ENCODE measurements at places on chromosomes 7 and 10. TPM values are rescaled to one million over a fixed set of nuclear protein-coding genes. Genes with fewer than 3 reads are reported as not detected.

Gene SFTPA1
- polyA plus RNA-seq, result not detected

Gene HDAC9
- 23.2 TPM for polyA plus RNA-seq

Gene TEX36
- not detected for polyA plus RNA-seq

Gene LAMTOR4
- 65.2 TPM for polyA plus RNA-seq

Gene BMPER
- 6.1 TPM for polyA plus RNA-seq

Gene DUS4L
- 7.1 TPM for polyA plus RNA-seq

Gene ZNF425
- 4.7 TPM for polyA plus RNA-seq

Data from muscle of leg (tissue), 16 donors.